ENCODE measurements at places on chromosomes 6 and 20. TPM values are rescaled to one million over a fixed set of nuclear protein-coding genes. Genes with fewer than 3 reads are reported as not detected.

DNA sequence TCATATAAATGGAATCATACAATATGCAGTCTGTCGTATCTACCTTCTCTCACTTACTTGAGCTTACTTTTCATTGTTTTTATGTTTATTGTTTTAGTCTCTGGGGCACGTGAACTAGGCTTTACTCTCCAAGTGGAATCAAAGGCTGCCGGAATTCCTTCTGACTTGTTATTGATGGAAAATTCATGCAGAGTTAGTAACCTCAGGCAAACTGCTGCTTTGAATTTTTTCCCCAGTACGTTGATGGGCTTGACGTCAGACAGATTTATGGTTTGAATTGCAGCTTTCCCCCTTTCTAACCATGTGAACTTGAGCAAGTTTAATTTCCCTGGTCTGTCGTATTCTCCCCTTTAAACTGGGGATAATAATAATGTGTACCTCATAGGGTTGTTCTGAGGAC lies 68.6 kb downstream of the ZDHHC14 start:
- DNase-seq: no peak

Gene DDRGK1
- polyA plus RNA-seq: 45.7 TPM

Gene ZBTB9
- polyA plus RNA-seq: 18.0 TPM

- peak; percentile 96 for DNase-seq
Observed at GRCh38 chr6:154510144-154510905, at the start of gene CNKSR3. CNKSR3 (minus strand) TSS chr6:154510685; CDS start chr6:154510114, 571 bp downstream.

DNA sequence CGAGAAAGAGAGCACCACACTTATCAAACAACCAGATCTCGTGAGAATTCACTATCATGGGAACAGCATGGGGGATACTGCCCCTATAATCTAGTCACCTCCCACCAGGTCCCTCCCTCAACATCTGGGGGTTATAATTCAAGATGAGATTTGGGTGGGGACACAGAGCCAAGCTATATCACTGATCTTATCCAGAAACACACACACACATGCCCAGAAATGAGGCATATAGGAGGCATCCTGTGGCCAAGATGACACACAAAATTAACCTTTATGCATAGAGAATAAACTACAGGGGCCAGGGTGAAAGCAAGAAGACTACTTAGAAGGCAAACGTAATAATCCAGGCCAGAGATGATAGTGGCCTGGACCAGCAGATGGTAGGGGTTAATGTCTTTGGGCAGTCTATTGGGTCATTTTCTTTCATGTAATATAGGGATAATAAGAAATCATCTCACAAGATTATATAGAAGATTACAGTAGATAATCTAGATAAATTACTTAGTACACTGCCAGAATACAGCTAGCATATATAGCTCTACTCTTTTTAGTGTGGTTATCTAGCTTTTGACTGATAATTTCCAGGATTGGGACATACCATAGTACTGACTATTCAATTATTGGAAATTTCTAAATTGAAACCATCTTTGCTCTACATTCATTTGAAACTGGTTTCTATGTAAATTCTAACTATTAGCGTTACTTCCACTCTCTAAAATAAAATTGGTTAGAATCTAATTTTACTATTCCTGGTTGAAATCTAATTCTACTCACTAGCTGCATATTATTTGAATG lies 20.0 kb downstream of the RNF144B start:
- DNase-seq: no peak

Gene ANKS1A
- 49.0 TPM for polyA plus RNA-seq

DNA sequence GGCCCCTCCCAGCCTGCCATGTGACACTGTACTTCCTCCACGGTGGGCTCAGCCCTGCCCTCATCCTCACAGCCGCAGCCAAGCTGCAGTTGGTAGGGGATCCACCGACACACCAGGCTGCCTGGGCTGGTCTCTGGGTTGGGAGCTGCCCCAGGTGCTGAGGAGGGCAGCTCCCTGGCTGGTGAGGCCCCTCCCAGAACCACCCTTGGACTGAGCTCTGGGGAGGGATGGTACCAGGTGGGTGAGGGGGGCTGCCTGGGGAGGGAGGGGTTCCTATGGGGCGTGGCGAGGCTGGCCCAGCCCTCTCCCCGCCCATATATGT lies 185 bp upstream of the TNFRSF6B start:
- DNase-seq: no peak

Gene OR2H2
- polyA plus RNA-seq: 0.16 TPM

GRCh38 chr6:108365478-108365877 lies 70.6 kb downstream of the AFG1L start:
- no peak for DNase-seq

GRCh38 chr6:40584741-40585140 lies 2.4 kb downstream of the LRFN2 start:
- no peak for DNase-seq

Gene PRPH2
- polyA plus RNA-seq: 2.1 TPM

DNA sequence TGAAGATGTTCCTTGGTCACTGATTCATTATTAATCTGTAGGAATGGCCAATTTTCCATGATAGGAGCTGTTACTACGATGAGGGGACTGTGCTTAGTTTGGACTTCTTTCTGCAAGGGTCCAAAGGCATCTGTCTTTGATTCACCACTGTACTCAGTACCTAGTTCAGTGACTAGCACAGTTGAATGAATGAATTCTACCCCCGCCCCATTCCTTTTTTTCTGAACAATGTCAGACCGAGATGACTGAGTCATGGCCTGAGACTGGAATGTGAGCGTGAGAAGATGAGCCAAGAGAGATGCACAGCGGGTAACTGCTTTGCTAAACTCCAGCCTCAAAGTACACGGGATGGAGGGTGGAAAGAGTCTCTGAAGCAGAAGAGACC lies 419 bp upstream of the SNHG17 start:
- no peak for DNase-seq

- no peak for DNase-seq
Observed at GRCh38 chr20:2507875-2508630, 662 bp downstream of the ZNF343 start.

Gene ATXN1
- polyA plus RNA-seq: 21.6 TPM

GRCh38 chr6:167103041-167103891 lies 19.6 kb upstream of the CCR6 start:
- no peak for DNase-seq

DNA sequence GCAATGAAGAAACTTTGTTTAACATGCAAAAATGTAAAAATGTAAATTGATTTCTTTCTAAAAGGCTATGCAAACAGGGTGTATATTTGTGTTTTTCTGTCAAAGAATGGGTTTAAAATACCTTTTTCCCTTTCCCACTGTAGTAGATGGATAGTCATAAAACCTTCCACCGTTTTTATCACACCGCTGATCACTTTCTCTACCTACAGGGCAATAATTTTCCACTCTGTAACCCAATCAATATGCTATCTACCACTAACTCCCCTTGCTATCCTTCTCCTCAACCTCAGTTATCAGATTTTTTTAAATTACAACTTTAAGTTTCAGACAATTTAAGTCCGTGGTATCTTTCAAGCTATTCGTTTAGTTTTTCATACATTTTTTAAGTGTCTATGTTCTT lies 91.4 kb upstream of the ARID1B start:
- no peak for DNase-seq

GRCh38 chr20:16351415-16351814 lies 221.8 kb downstream of the KIF16B start:
- no peak for DNase-seq

Gene OXT
- polyA plus RNA-seq: 0.69 TPM

DNA sequence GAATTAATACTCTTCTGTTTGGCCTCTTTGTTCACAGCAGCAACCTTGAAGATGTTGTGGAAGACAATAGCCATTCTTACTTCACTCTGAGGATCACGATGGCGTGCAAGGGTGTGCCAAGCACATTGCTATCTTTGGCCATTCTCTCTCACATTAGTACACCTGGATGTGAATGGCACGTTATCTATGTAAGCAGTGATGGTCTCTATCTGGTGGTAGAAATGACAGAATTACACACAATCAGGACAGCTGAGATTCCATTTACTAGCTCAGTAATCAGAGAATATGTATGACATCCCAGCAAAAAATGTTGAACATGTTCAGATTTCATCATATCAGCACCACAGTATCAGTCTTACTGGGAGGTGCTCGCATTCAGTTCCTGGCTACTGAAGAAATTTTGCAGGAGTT lies 116.2 kb downstream of the LCA5 start:
- no peak for DNase-seq

DNA sequence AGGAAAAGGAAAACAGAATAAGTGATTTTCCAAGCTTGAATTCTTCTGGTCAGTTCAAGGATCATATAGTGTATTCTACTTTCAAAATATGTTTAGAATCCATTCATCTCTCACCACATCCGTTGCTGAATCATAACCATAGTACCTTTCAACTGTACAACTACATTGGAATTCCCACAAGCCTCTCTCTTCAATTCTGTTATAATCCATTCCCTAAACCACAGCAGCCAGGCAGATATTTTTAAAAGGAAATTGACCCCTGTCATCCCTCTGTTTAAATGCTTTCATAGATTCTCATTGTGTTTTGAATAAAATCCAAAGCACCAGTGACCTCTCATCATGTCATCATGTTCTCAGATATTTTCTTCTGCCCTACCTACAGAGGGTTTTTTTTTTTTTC lies 412.7 kb downstream of the GRIK2 start:
- no peak for DNase-seq

DNA sequence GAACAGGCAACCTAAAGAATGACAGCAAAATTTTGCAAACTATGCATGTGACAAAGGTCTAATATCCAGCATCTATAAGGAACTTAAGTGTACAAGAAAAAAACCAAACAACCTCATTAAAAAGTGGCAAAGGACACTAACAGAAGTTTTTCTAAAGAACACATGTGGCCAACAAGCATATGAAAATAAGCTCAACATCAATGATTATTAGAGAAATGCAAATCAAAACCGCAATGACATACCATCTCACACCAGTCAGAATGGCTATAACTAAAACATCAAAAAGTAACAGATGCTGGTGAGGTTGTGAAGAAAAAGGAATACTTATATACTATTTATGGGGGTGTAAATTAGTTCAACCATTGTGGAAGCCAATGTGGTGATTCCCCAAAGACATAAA lies 5.5 kb downstream of the RFPL4B start:
- no peak for DNase-seq

- no peak for DNase-seq
Observed at GRCh38 chr6:48378884-48379407, 267.9 kb upstream of the PTCHD4 start.

DNA sequence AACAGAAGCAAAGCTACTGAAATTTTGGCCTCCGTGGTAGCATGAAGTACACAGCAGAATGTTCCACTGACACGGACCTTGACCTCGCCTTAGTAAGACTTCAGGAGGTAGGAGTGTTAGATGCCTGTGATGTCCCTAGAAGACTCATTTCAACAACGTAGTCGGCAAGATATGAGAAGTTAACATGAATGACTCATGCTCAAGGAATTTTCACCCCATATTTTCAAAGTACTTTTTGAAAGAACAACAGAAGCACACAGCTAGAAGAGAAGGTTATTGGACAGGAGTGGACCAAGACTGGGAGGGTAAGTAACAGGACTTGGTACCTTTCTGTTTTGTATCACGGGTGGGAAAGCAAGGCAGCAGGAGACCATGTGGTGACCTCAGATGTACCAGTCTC lies 78.0 kb downstream of the DZANK1 start:
- no peak for DNase-seq

DNA sequence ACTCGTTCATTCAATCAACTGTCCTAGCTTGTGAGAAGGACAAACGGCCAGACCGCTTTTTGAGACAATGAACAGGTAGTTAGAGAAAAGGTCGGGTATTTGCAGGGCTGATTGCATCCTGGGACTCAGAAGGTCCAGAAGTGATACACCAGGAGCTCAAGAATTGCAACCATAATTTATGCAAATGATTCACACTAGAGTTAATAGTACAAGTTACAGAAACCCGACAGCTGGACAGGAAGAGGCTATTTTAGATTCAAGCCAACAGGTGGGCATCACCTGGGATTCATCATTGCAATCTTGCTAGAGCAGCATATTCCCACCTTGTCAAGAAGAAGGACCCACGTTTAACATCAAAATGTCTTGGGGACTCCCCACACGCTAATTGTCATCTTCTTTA lies 83.5 kb downstream of the TNFAIP3 start:
- no peak for DNase-seq

DNA sequence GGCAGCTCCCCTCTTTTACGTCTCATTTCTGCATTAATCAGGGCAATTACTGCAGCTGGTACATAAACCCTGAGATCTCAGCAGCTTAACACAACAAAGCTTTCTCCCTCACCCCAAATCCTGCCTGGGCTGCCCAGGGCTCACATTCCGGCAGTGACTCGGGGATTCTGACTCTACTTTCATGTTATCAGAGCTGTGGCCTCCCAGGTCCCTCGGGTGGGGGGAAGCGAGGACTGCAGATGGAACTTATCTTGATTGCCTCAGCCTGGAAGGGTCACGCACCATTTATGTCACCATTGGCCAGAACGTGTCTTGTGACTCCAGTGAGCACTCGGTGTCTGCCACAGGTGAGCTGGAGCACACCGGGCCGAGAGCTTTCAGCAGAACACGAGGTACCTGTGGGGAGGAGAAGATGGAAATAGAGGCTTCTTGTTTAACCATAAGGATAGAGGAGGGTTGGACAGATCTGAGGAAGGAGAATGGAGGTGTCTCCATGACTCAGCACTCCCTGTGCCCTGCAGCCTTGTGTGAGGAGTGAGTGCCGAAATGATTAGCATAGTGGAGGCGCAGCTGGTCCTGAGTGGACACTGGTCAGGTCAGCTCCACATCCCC lies 88.5 kb upstream of the EXOC2 start:
- no peak for DNase-seq

DNA sequence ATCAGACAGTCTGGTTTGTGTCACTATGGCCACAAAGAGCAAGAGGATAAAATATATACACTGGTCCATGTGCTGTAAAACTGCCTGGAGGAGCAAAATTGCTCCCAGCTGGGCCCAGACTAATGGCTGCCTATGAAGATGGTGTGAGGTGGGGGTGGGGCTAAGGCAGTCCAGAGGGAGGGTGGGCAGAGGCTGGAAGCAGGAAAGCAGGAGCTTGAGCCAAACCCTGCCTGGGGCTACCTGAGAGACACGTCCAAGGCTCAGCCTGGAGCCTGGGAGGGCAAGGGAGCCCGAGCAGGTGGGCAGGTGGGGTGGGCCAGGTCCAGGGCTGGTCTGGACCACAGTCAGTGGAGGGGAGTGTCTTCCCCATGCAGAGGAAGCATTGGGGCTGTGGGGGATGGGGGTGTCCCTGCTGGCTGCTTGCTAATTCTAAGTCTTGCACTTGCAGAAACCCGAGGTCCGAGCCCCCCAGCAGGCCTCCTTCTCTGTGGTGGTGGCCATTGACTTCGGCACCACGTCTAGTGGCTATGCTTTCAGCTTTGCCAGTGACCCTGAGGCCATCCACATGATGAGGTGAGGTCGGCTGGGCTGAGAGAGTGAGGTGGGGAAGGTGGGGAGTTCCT lies 9.5 kb downstream of the HSPA12B start:
- DNase-seq: no peak

GRCh38 chr20:23441850-23442313 lies 2.4 kb downstream of the CSTL1 start:
- DNase-seq: peak; percentile 68

DNA sequence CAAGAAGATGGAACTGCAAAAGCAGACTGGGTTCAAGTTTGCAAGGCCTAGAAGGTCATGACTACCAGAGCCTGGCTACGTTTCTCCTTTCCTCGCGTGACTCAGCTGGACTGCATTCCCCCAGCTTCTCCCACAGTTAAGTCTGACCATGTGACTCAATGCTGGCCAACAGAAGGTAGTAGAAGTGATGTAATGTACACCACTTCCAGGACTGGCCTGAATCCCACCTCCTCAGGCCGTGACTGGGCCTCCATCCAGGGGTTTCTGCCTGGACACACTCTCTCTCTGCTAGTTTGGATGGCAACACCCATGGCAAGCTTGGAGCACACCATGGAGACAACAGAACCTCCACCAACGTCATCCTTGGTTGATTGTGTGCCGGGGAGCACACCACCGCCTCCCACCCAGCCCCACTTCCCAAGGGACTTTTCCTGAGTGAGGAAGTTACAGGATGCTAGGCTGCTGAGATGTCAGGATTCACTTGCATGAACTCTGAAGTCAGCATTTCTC lies 112.0 kb upstream of the CDYL start:
- no peak for DNase-seq

Gene SLC17A1
- polyA plus RNA-seq: 20.3 TPM
